ENCODE measurements at places on chromosomes 3 and 15.

- no peak for DNase-seq
Measured at GRCh38 chr15:31344823-31345605, 18.4 kb downstream of the KLF13 start.

DNA sequence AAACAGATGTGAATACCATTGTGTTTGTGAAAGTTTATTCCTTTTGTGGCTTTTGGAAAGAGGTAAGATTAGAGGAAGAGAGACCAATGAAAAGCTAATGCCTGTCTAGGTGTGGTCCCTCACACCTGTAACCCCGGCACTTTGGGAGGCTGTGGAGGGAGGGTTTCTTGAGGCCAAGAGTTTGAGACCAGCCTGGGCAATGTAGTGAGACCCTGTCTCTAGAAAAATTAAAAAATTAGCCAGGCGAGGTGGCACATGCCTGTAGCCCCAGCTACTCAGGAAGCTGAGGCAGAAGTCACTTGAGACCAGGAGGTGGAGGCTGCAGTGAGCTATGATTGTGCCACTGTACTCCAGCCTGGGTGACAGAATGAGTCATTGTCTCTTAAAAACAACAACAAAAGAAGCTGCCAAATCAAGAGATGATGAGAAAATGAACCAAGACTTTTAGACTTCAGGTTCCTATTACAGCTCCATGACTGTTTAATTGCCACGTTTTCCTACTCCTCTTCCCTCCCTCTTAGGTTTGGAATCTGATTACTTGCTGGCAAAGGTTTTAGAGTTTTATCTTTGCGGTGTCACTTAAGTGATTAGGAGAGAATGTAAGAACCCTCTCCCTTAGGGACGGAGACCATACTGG lies 68.7 kb downstream of the CGNL1 start:
- DNase-seq = no peak

DNA sequence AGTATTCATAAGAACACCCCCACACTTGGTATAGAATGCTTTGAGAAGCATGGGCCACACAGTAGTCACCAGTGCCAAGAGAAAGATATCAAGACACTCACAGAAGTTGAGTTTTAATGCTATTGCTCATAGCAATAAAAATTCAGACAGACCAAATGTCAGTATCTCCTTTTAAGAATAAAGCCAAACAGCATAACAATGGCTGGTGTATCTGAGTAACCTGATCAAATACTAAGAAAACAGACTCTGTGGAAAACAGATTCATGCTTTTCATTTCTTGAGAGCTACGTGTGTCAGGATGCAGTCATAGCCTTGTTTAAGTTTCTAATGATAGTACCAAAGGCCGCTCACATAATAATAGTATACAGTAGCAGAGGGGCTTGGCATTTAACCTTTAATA lies 778.5 kb downstream of the MECOM start:
- DNase-seq = no peak

GRCh38 chr3:78183906-78184599 lies 1144.2 kb downstream of the ROBO2 start:
- no peak for DNase-seq

DNA sequence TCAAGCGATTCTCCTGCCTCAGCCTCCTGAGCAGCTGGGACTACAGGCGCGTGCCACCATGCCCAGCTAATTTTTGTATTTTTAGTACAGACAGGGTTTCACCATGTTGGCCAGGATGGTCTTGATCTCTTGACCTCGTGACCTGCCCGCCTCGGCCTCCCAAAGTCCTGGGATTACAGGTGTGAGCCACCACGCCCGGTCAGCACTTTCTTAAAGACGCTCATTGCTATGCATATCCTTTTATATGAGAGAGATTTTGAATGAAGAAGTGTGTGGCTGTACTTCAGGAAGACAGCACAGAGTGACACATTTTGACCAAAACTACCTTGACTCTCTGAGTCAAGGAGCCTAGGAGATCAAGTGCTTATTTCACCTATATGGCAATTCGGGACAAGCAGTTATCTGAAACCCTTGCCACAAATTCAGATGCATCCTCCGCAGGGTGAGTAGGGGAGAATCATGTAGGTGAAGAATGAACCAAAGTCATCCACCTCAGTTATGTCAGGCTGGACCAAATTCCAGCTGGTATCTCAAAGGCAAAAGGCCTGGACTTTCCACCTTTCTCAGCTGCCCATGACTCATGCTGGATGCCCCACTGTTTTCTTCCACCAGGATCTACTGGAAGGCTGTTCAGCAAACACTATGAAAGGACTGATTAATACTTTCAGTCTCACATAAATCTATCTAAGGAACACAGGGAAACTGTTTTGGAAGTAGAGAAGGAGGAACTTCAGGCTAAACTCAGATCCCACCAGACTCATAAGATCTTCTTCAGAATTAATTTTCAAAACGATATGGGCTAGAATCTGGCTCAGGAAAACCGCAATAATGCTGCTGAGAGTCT lies 31.9 kb downstream of the SUSD5 start:
- no peak for DNase-seq

GRCh38 chr15:74428970-74429780 lies 4.6 kb downstream of the SEMA7A start:
- DNase-seq = no peak

DNA sequence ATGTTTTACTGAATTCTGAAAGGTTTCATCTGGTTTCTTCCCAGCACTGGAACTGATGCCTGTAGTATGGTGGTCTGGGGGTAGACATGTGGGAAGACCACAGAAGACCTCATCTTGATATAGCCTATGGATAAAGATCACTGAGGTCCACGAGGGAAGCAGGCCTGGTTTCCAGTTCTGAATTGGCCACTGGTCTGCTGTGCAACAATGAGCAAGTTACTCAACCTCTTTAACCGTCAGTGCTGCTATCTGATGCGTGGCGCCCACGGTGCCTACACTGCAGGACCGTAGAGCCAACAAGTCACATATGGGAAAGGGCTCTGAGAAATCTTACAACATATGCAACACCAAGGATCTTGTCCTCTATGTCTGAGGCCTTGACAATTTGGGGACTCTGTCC lies 13.3 kb downstream of the TLE3 start:
- no peak for DNase-seq

GRCh38 chr3:15616053-15616452 lies 14.5 kb downstream of the BTD start:
- DNase-seq = no peak

All from AG04449 (cell line).